GOT3 (cell line): ENCODE measurements at places on chromosomes 13 and 19.
A peak's percentile ranks its signal among the peaks of the same experiment; 100 is the strongest.

- no peak for DNase-seq
Measured at GRCh38 chr13:26721251-26722121, 39.1 kb downstream of the GPR12 start.

DNA sequence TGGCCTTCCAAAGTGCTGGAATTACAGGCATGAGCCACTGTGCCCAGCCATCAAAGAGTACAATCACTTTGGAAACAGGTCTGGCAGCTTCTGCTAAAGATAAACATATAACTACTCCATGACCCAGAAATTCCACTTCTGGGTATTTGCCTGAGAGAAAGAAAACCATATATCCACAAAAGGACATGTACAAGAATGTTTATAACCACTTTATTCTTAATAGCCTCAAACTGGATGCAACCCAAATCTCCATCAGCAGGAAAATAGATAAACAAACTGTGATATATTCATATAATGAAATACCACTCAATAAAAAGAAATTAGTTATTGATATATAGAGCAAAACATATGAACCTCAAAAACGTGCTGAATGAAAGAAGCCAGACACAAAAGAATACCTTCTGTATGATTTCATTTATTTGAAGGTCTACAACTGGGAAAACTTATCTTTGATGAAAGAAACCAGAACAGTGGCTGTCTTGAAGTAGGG lies 40.5 kb downstream of the TEX26 start:
- no peak for DNase-seq

- no peak for DNase-seq
Measured at GRCh38 chr13:57470491-57470890, 161.1 kb upstream of the PCDH17 start.

DNA sequence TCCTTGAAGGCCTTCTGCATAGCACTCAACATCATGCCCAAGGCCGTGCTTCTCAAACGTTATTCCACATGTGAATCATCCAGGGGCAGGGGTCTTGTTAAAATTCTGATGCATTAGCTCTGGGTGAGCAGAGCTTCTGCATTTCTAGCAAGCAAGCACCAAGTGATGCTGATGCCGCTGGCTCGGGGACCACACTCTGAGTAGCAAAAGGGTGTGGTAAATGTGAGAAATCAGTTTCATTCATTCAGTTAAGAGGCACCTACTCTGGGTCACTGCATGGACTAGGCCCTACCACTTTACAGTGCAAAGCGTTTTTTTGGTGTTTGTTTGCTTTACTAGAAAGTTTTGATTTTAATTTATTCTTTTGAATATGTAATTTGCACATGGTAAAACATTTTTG lies 7.2 kb downstream of the KRTDAP start:
- no peak for DNase-seq

- no peak for DNase-seq
Measured at GRCh38 chr19:6047256-6047655, 63.0 kb downstream of the RFX2 start.

GRCh38 chr19:35459414-35460082 lies 11.5 kb downstream of the FFAR2 start:
- DNase-seq, result no peak

DNA sequence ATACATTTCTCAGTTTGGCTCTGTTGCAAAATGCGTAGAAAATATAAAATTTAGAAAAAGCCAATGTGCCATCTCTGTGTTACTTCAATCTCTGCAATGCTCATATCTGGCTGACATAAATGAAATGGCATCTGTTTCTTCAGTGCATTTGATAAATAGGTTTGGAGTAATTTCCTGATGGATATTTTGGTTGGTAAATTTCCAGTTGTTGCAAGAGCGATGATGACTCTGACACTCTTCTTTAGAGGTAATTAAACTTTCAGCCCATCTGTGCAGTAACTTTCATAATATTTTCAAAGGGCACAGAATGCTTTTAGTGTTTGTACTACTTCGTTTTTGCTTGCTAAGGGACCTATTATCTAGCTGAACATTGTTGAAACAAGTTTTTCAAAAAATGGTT lies 1286.4 kb downstream of the PCDH9 start:
- no peak for DNase-seq

- DNase-seq, result no peak
Measured at GRCh38 chr13:81683521-81683920, 1342.6 kb upstream of the SPRY2 start.

DNA sequence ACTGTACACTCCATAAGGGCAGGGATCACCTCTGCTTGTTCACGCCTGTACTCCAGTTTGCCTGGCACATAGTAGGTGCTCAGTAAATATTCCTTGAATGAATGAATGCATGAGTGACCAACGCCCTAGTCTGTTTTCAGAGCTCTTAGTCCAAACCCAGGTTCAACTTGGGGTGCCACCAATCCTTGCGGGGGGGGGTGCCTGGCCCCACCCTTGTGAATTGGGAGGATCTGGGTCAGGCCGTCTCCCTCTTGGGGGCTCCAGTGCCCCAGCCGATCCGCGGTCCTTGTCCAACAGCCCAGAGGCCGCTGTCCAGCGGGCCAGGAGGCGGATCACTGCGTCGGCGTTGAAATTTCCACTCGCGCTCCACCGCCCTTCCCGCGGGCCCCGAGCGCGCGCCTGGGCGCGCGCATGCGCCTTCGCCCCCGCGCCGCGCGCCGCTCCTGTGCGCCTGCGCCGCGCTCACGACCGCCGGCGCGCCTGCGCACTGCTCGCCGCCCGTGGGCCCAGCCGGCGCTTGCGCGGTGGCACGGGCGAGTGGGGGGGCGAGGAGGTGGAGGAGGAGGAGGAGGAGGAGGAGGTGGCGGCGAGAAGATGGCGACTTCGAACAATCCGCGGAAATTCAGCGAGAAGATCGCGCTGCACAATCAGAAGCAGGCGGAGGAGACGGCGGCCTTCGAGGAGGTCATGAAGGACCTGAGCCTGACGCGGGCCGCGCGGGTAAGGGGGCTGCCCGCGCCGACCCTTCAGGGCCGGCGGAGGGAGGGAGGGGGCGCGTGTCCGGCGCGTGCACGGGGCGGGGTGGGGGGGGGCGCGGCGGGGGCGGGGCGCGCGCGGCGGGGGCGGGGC lies at the start of gene CRTC1:
CRTC1 (plus strand) TSS at position 572 of the 849 bp plus-strand sequence; CDS start at position 595, 23 bp downstream.
- DNase-seq, result peak; percentile 72

- peak; percentile 39 for DNase-seq
Measured at GRCh38 chr19:54952591-54953344, 5.4 kb upstream of the NLRP7 start.

DNA sequence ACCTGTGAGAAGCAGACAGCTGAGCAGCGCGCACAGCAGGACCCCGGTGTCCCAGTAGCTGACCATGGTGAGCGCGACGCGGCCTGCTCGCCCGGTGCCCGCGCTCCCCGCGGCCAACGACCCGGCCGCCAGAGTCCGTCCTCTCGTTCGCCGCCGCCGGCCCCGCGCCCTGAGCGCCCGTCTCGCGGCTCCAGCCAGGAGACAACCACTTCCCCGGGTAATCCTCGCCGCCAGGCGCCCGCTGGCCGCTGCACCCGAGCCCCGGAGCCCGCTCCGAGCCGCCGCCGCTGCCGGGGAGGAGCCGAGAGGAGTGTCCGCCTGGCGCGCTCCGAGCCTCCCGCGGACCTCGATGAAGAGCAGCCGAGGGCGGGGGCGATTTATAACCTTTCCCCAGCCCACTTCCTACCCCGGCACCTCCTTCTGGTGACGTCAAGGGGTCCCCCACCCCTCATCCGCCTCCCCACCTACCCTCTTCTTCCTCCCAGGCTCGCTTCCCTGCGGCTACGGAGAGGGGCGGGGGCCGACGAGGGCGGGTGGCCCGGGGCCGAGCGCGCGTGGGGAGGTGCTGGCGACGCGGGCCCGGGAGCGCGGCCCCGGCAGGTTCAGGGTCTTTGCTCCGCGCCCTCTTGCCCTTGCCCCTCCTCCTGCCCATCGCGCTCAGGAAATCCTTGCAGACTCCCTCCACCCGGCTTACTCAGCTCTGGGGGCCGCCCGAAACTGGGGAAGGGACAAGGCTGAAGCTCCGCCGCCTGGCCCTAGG lies at the start of gene FLT1:
FLT1 (minus strand) TSS at position 351 of the 760 bp plus-strand sequence; CDS start at position 66, 285 bp downstream.
- no peak for DNase-seq

DNA sequence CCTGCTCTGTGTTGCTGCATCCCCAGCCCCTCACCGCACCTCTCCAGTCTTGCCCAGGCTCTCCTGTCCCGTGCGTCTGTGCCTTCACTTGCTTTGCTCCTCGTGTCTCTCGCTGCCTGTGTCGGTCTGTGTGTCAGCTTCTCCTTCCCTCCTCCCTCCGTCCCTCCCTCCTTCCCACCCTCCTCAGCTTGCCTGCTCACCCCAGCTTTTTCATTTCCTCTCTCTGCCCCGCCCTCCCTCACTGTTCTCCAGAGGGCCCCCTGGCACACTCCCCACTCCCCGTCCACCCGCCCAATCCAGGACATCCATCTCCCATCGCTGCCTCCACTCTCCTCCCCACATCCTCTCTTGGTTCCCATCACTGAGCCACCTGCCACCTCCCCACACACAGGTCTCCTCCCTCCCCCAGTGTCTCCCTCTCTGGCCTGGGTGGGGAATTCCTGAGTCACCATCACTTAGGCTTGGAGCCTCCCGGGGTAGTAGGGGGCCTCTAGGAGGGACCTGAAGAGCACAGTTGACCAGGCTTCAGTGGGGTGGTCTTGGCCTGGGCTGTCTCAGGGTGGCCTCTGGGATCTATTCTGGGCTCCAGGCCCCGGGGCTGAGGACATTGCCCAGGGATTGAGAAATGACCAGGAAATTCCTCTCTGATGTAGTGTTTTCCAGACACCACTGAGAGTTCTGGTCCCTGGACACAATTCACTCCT lies at the start of gene PTGIR:
PTGIR (minus strand) TSS at position 132 of the 704 bp plus-strand sequence. CDS start 864 bp downstream, outside the sequence.
- no peak for DNase-seq

DNA sequence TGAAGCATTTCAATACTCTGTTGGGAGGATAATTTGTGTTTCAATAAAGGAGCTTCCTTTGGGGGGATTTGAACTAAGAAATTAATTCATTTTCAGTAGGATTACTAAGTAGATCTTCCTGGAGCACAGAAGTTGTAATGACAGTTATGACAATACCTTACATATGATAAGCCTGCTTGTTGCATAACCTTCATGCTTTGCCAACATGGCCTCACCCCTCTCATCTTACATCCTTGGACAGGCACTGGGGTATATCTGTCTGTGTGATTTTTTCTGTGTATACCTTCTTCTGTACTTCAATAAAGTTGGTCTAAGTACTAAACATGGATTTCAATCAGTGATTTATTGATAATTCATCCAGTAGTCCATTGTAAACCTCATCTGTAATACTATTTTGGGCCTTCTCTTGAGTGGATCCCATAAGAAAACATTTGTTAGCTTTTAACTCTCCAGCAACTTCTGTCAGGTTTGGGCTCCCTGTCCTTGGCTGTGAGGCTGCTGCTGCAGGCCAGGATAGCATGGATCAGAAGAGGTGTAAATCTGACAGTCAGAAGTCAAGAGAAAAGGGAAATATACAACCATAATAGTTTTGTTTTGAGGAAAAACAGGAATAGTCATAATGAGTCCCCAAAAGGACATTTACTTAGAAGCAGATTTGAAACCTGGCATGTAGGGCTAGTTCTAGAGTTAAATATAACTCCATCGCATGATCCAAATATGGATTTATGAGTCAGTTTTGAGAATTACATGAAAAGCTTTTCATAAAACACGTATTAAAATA lies 422.2 kb downstream of the KLF5 start:
- no peak for DNase-seq

- no peak for DNase-seq
Measured at GRCh38 chr19:19506592-19506991, 8.8 kb downstream of the TSSK6 start.

DNA sequence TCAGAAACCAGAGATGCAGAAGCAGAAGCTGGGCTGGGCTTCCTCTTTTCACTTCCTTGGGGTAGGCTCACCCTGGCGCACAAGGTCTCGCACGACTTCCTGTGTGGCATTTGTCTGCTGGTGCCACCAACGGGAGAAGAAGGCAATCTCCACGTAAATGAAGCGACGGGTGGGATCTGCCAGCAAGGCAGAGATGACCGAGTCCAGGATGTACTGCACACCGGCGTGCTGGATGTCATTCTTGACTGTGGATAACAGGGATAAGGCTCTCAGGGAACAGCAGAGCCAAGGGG lies 1.3 kb downstream of the MAN2B1 start:
- no peak for DNase-seq

DNA sequence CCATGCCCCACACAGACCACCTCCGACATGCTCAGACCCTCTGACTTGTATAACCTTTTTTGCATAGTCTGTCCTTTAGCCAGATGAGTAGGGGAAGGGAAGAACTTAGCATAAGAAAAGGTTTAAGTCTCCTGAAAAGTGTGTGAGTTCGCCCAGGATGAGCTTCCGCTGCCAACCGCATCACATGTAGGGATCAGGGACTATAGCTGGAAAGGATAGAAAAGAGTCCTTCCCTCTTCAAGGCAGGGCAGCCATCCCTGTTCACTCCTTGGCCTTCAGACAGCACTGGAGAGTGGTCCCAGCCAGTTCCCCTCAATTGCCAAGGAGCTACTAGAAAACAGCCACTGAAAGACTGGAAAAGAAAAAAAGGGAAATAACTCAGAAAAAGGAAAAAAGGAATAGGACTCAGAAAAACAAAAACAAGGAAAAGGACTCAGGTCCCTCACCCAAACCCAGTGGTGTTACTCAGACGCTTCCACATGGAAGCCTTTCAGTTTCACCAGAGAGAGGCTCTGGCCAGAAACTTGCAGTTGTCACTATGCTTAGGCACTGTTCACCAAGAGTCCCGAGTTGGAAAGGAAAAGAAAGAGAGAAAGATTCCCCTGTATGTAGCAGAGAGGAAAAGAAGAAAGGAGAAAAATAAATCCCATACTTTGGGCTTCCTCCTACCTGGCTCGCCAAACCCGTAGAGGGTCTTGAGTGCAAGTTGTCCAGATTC lies 5.6 kb upstream of the TM9SF2 start:
- no peak for DNase-seq

GRCh38 chr13:52780611-52781010 lies 41.0 kb upstream of the CNMD start:
- DNase-seq, result no peak

DNA sequence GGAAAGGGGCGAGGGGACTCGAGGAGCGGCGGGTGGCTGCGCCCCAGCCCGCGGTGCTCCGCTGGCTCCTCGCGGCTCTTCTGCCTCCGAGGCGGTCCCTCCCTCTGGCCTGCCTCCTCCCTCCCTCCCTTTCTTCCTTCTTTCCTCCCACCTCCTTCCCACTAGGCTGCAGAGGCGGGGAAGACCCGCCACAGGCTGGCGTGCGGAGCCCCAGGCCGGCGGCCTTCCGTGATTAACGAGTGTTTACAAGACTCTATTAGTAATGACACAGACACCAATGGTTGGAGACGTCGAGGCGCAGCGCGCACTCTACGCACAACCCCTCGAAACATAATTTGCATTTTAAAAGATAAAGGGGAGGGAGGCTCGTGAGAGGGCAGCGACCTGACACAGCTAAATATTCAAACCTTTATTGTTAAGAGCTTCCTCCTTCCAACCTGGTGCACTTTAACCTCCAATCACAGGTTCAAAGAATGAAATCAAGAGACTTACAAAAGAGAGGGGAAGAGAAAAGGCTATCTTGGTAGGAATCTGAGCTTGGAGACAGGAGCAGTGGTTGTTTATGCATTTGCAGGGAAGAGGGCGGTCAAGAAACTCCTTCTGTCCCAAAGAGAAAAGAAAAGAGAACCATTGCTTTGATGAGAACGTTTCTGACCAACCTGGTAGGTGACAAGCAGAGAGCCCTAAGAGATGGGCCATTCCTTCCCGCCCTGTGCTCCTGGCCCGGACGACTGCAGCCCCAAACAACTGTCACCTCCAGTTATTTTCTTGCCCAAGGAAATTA lies at the start of gene CDX2:
CDX2 (minus strand) TSS at position 234 of the 784 bp plus-strand sequence. CDS start 309 bp downstream, outside the sequence.
- DNase-seq, result no peak

GRCh38 chr13:24680258-24680920 lies at the start of gene ATP12A:
Gene ATP12A, plus strand, starts transcription at chr13:24680408. Its CDS starts 336 bp downstream, at chr13:24680744.
- no peak for DNase-seq

- peak; percentile 63 for DNase-seq
Measured at GRCh38 chr19:40609561-40610395, 8.6 kb downstream of the LTBP4 start.
